ENCODE measurements at places on chromosomes 16 and 17.

GRCh38 chr16:72442385-72443158 lies 270.6 kb upstream of the PMFBP1 start:
- DNase-seq: no peak

- DNase-seq: peak; percentile 29
These were observed 80.3 kb upstream of the CES5A start for GRCh38 chr16:55955424-55955823.

DNA sequence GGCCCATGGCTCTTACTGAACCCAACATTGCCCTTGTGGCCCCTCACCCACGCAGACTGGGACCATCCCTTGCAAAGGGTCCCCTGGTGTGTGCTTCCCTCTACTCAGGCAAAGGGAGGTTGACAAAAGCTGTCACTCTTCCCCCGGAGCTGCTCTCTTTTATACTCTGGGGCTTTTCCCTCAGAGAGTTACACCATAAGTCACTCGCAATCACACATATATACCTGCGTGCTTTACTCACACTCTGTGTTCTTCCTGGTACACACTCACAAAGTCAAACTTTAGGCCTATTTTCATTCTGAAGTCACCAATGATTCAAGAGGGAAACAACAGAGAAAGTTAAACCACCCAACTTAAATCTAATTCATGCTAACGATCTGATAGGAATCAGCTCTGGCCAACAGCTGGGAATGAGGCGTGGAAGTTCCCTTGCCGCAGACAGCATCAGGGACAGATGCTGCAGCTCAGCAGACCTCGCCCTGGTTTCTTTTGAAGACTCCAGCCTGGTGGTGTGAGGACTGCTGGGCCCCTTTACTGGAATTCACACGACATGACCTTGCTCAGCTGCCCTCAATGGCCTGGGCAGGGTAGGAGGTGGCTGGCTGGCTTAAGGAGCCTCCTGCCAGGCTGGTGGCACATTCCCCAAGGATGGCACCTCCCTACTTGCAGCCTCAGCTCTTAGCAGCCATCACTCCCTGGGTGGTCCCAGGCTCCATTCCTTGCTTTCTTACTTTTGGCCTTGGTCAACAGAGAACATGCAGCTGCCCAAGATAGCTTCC lies 27.3 kb downstream of the HIC1 start:
- no peak for DNase-seq

DNA sequence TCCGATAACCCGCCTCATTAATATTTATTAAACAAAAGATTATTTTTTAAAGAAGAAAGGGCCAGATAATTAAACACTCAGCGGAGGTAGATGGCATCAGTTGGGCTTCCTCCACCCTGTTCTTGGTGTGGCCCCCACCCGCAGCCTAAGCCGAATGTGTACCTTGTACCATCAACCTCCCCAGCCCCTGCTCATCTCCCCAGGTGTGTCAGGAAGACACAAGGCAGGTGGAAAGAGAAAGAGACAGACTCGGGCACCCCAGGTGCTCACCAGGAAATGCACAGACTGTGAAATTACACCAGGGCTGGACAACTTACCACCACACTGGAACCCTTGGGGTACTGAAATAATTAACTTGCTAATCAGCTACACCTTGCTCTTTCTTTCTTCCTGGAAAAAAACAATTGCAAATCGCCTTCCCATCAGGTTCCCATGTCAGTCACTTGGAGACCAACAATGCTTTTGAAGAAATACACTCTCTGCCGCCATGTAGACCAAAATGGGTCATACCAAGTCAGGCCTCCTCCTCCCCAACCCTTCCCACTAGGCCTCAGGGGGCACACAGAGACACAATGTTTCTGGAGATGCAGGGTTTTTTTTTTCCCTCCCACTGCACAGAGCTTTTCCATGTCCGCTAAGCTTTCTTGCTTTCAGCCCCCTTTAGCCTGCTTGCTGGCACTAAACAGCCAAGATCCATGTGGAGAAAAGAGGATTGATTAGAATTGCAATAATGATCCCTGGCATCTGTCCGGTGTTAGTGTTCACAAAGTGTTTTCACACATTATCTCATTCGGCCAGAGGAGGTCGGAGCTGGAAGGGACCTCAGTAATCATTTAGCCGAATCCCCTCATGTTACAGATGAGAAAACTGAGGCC lies 8.6 kb upstream of the LHX1 start:
- no peak for DNase-seq

- DNase-seq: no peak
These were observed 49.3 kb upstream of the WSB1 start for GRCh38 chr17:27244491-27245223.

DNA sequence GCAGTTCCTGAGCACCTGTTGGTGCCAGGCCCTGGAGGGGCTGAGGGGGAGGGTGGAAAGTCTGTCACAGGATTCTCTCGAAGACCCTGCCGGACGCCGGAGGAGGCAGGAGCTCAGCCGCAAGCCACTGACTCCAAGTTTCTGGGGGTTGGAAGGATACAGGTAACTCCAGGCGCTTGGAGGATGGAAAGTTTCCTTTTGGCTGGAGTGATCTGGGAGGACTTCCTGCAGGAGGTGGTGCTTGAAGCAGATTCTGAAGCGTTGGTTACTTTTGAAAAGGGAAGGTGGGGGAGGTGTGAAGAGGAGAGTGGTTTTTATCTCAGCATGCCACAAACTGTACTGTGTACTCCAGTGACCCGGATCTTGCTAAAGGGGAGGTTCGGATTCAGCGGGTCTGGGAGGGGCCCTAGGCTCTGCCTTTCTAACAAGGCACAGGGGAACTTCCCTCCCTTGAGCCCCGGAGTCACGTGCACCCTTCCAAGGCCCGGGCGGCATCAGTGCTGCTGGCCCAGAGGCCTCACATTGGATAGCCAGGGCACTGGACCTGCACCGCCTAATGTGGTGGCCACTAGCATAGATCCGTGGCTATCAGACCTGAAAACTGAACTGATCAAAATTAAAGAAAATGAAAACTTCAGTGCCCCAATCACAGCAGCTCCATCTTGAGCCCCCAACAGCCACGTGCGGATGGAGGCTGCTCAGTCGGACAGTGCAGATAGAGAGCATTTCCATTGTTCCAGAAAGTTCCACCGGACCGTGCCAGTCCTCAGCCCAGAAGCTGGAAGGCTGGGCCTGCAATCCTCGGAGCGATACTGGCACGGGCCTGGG lies 42.2 kb upstream of the GSE1 start:
- no peak for DNase-seq

GRCh38 chr17:41417127-41417526 lies 7.3 kb downstream of the KRT37 start:
- no peak for DNase-seq

GRCh38 chr17:65990593-65990992 lies 201.3 kb downstream of the CEP112 start:
- DNase-seq: no peak

- DNase-seq: no peak
These were observed 7.7 kb downstream of the USP6 start for GRCh38 chr17:5123343-5124124.

DNA sequence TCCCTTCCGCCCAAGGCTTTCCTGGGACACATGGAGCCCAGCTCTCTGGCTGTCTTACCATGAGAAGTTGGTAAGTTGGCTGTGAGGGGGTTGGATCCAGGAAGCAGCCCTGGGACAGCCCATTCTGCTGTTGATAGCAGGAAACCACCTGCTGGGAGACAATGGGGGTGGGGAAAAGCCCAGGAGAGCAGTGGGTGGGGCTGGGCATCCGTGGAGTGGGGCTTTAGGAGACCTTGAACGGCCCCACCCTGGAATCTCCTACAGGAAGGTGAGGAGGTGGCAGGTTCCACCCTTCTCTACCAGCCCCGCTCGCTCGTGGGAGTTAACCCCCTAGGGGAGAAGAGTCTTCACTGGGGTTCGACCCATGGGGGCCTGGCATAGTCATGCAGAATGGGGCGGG lies 5.8 kb downstream of the TMEM92 start:
- DNase-seq: no peak

DNA sequence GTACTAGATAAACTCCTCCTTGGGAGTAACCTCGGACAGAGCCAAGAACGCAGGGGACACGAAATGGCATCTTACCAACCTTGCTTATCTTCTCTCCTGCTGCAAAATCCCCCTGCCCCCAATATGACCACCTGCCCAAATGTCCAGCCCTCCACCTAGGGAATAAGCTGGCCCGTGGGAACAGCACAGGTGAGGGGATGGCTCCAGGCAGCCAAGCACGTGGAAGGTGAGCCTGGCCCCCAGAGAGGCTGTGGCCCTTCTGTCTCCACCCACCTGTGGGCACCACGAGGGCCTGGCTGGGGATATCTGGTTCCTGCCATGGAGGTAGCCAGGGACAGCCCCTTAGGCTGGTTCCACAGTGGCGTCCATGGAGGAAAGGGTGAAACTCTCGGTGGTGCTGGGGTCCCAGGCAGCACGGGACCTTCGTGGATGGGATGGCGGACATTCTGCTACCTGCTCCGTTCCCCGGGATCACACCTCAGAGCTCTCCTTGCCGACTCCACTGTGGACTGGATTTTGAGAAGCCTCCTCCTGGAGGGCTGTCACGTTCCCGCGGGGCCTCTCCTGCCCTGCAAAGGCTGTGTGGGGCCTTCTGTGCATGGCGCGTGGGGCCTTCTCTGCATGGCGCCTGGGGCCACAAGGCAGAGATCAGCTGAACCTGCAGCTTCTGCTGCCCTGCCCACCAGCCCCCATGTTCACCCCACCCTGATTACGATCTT lies 388.5 kb upstream of the TNRC6C start:
- DNase-seq: no peak

DNA sequence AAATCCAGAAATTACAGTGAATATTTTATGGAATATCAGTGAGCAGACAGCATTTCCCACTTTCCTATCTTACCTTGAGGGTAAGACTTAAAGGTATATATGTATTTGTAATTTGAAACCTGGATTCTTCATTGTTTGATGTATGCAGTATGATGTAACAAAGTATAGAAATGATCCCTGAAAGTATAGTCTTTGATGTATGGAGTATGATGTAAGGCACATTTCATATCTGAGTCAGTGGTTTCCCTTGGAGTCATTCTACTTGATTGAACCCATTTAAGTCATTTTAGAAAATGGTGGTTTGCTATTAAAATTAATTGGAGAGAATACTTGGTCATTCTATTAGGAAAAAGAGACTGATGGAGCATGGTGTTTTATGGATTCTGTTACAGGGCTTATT lies 10.1 kb downstream of the AMZ2 start:
- no peak for DNase-seq

DNA sequence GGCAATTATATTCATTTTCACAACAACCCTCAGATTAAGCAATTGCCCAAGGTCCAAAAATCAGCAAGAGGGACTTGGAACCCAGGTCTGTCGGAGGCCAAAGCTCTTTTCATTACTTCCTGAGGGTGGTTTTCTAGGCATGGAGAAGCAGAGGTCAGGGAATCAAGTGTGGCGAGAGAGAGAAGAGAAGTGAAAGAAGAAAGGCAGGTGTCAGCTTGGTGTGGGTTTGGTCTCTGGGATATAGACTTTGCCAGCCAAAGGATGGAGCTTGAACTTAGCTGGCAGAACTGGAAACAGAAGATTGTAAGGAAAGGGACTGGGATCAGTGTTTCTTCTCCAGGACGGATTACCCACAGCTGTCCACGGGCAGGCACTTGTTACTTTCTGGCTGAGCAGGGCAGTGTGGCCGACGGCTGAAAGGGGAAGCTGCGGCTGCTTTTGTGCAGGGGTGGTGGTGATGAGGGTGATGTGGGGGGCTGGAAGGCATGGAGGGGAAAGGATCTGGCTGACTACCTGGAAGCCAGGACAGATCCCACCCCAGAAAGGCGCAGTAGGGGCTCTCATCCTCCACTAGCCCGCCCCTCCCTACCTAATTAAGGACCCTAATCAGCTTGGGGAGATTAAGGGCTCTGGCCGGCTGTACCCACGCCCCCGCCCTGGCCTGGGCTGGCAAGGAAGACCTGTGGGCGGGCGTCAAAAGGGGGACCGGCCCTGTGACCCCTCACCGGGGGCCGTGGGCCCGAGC lies at the start of gene GUCY2D:
Gene GUCY2D (plus strand): TSS at position 640 of the 745 bp plus-strand sequence. CDS start 433 bp downstream, outside the sequence.
- DNase-seq: no peak

GRCh38 chr17:27379888-27380533 lies 76.2 kb upstream of the KSR1 start:
- DNase-seq: no peak

- no peak for DNase-seq
These were observed 126.6 kb downstream of the SOCS1 start for GRCh38 chr16:11129378-11129781.

DNA sequence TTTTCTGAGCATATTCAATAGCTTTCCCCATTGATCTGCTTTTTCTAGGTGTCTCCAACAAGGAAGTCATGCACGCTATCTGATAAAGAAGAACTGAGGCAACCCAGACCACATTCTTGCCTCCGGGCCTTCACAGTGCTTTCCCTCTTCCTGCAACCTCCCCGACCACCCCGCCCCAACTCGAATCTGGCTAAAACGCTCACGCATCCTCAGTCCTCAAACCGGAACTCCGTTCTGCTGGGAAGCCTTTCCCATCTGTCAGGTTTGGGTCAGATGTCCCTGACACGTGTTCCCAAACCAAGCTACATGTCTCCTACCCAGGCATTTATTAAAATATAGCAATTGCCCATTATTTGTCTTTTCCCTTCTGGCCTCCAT lies 112.7 kb downstream of the VPS53 start:
- no peak for DNase-seq

GRCh38 chr17:48592057-48592514 lies 1.5 kb downstream of the HOXB5 start:
- no peak for DNase-seq

DNA sequence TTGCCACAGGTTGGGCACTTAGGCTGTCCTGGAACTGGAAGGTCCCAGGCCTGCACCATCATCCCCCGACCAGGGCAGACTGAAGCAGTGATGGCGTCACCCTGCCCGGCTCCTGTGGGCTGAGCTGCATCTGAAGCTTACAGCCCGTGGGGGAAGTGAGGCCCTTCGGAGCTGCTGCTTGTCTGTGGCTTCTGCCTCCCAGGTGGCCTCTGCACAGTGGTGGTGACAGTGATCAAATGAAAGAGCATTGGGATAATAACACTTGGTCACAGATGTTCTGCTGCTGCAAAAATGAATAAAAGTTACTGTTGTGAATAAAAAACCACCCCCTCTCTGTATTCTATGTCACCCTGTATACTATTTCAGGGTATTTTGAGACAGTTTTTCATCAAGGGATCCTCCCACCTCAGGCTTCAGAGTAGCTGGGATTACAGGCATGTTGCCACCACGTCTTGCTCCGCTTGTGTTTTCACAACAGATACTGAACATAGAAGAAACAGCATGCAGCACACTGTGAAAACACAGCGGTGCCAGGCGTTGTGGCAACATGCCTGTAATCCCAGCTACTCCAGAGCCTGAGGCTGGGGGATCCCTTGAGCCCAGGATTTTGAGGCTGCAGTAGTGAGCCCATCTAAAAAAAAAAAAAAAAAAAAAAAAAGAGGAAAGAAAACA lies 165.0 kb downstream of the LGALS9B start:
- no peak for DNase-seq

DNA sequence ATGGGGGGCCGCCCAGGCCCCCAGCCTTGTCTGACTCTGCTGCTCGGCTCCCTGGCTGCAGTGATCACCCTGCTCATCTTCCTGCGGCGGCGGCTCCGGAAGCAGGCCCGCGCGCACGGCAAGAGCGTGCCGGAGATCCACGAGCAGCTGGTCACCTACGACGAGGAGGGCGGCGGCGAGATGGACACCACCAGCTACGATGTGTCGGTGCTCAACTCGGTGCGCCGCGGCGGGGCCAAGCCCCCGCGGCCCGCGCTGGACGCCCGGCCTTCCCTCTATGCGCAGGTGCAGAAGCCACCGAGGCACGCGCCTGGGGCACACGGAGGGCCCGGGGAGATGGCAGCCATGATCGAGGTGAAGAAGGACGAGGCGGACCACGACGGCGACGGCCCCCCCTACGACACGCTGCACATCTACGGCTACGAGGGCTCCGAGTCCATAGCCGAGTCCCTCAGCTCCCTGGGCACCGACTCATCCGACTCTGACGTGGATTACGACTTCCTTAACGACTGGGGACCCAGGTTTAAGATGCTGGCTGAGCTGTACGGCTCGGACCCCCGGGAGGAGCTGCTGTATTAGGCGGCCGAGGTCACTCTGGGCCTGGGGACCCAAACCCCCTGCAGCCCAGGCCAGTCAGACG lies 24.4 kb upstream of the BEAN1 start:
- DNase-seq: no peak

Data from HEK293T (cell line).